ENCODE measurements at places on chromosomes 3 and 15. TPM values are rescaled to one million over a fixed set of nuclear protein-coding genes. Genes with fewer than 3 reads are reported as not detected.

GRCh38 chr3:15223685-15224572 is 17.9 kb downstream of the CAPN7 start:
- DNase-seq, result no peak

ZPLD1 gene
- total RNA-seq, result 0.26 TPM

DNA sequence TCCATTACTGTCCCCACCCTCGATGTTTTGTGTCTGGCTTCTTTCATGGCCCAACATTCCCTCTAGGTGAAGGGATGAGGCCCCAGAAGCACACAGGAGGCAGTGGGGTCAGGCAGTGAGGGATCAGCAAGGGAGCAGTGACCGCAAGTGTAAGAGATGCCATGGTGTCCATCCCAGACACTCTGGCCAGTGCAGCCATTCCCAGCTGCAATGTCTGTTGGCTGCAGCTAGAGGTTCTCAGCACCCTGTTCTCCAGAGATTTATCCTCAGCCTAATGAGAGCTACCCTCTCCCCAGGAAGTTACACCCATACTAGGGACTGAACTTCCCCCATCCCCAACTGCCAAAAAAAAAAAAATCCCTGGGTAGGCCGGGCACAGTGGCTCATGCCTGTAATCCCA is 40.2 kb downstream of the TRANK1 start:
- no peak for DNase-seq

DNA sequence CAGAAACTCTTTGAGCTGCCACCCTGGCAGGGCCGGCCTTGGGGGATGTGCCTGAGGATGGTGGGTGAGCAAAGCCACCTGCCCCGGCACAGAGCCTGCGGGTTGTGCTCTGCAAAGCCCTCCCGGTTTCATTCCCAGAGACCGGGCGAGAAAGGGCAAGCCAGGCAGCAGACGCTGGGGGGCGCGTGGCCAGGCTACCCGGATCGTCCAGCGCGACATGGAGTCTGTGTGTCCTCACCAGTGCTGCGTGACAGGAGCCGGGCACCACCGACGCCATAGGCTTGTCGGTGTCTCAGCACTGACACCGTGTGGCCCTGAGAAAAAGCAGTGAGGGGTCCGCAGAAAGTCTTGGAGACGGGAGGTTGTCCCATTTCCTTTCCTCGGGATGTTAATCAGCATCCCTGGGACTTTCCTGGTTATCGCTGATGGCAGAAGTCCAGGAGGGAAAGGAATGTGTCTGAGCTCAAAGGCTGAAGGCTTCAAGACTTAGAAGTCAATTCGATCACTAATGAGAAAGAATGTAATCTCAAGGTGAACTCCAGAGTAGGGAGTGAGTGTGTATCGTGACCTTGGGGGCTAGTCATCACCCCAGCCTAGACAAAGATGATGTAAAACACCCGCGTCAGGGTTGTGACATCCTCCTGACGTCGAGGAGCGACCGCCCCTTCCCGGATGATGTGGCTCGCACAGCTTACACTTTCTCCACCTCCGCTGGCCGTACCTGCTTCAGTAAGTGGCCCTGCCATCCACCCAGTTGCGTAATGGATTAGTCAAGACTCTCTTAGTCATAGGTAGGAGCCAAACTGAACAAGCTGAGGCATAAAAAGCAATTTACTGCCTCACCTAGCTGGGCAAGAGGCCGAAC is 36.3 kb upstream of the PLA2G4E start:
- no peak for DNase-seq

SPCS1 gene
- 89.8 TPM for total RNA-seq

DNA sequence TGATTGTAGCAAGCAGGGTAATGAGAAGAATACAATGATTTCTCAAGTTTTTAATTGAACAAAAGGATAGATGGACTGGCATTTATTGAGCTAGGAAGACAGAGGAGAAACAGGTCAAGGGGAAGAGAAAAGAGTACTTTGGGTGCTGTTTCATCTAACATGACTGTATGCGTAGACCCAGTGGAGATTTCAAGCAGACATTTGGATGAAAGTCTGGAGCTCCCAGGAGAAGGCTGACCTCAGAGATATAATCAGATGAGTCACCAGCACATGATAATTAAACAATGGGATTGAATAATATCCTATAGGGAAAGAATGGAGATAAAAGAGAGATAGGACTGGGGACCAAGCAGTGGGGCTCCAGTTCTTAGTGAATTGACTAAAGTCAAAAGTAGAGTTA is 194.9 kb downstream of the ARRDC4 start:
- no peak for DNase-seq

GRCh38 chr3:42130329-42131070 is 39.3 kb downstream of the TRAK1 start:
- no peak for DNase-seq

CHRM5 gene
- total RNA-seq, result not detected

CHST14 gene
- total RNA-seq, result 7.9 TPM

DNA sequence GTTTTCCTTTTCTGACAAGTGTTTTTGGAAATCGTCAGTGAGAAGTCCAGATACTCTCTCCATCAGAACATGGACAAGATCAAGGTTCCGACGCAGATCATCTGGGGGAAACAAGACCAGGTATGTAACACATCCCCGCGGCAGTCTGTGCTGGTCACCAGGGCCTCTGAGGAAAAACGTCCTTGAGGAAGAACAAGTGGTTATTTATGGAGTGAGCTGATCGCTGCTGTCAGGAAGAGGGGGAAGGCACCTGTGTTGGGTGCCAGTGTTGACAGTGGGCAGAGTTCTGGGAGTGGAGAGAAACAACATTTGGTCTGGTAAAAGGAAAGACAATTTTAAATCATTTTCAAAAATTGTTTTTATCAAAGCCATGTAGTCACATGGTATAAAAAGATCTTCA is 20.7 kb upstream of the RPP14 start:
- DNase-seq, result no peak

GRCh38 chr3:162491952-162492351 is 995.3 kb downstream of the OTOL1 start:
- no peak for DNase-seq

DNA sequence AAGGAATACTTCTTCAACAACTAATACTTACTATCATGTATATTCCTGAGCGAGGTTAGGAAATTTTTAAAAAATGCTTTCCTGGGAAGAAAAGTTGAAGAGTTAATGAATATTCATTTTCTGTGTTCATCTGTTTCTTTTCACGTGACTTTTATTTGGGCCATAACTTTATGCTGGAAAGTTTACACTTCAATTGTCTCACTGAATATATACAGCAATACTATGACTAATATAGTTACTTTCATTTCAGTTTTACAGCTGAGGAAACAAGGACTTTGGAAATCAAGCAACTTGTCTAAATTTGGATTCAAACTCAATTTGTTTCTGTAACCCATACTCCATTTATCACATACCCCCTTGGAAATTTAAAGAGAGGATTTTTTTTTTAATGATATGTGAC is 894.2 kb downstream of the ROBO1 start:
- no peak for DNase-seq

TOMM70 gene
- total RNA-seq, result 45.3 TPM

DNA sequence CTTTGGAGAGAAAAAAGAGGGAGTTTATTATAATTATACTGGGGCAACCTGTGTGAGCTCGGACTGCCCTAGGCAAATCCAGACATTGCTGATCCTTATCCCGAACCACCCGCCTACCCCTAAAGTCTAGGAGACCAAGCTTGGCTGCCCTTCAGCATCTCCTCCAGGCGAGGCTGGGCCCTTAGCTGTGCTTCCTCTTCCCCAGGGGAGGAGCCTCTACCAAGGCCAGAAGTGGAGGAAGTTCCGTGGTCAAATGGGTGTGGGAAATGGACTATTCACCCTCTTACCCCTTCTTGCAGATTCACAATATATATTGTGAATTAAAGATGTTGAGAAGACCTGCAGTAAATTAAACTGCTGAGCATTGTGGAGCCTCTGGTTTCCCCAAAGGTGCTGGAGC is 158.3 kb upstream of the HES1 start:
- DNase-seq, result no peak

DNA sequence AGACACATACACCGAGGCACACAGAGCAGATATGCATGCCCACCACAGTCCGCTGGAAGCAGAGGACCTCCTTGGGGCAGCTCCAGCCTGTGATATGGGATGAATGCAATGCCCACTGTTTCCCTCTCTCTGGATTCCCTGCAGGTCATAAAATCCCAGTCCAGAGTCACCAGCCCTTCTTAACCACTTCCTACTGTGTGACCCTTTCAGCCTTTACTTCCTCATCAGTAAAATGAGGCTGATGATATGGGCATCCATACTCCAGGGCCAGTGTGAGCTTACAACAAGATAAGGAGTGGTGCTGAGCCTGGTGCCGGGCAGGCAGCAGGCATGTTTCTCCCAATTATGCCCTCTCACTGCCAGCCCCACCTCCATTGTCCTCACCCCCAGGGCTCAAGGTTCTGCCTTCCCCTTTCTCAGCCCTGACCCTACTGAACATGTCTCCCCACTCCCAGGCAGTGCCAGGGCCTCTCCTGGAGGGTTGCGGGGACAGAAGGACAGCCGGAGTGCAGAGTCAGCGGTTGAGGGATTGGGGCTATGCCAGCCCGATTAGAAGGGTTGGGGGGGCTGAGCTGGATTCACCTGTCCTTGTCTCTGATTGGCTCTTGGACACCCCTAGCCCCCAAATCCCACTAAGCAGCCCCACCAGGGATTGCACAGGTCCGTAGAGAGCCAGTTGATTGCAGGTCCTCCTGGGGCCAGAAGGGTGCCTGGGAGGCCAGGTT is at the start of gene GNAT1:
Gene GNAT1, plus strand, starts transcription at position 675 of the 725 bp plus-strand sequence. CDS start 116 bp downstream, outside the sequence.
- no peak for DNase-seq

WNT5A gene
- 15.1 TPM for total RNA-seq

SLC25A26 gene
- total RNA-seq, result 39.0 TPM

NANOGP8 gene
- total RNA-seq, result 0.63 TPM

CLEC3B gene
- 78.9 TPM for total RNA-seq

- no peak for DNase-seq
Measured at GRCh38 chr15:29067949-29068348, 182.2 kb downstream of the APBA2 start.

DNA sequence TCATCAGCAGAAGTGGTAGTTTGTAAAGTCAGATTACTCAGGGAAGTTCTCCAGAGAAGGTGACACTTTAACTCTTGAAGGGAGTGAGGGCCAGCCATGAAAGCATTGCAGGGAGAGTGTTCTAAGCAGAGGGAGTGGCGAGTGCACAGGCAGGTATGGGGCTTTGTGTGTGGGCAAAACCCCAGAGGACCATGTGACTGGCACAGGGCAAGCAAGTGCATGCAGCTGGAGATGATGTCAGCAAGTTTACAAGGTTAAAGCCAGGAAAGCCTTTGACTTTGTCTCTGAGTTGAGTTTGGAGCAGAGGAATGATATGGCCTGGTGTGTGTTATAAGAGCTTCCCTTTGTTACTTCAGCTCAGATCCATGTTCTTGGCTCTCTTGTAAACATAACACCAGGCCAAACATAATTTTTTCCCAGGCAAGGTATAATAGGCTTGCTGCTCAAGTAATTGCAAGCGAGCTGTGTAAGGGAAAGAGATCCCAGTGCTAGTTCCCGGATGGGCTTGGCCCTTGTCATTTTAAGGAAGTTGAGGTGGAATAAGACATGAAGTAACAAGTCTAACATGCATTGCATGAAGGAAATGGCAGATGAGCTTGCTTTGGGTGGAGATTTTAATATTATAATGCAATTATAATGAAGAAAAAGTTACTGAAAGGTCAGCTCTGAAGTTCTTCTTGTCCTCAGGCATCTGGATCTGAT is 341.1 kb upstream of the LRRC3B start:
- DNase-seq, result no peak

DNA sequence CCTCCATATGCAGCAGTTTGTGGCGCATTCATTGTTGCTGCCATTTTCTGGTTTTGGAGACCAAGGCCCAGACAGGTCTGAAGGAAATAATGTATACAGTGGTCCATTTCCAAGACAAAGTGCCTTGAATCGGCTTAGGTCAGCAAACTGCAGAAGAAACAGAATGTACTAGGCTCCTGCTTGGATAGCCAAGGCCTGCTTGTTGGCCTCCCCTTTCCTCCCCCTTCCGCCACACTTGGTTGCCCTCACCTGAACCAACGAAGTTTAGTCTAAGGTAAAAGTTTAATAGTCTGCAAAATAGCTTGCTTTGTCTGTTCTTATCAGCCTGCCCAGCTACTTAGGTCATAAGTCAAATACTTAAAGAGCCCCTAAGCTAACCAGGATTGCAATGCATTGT is 12.0 kb upstream of the RTP3 start:
- no peak for DNase-seq

DNA sequence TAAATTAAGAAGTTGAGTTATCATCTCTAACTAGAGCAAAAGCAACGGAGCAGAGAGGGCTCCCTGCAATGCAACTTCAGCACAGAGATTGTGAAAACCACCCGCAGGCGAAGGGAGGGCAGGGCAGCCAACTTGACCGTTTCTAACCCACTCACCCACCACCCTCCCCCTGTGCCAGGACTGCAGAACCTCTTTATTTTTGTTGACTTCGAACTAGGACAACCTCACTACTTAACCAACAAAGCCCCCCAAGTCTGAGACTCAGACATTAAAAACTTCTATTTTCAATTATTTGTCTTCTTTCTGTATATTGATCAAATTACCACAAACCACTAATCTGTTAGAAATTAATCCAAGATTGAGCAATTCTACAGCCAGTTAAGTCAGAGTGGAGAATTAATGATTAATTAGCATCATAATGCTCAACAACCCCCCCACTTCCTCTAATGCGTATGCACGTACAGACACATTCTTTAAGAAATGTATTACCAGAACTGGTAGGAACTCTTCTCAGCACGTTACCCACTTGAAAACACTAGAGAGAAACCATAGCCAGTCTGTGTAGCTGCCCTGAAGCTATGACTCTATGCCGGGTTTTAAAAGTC is 2.0 kb downstream of the MGLL start:
- no peak for DNase-seq

DNA sequence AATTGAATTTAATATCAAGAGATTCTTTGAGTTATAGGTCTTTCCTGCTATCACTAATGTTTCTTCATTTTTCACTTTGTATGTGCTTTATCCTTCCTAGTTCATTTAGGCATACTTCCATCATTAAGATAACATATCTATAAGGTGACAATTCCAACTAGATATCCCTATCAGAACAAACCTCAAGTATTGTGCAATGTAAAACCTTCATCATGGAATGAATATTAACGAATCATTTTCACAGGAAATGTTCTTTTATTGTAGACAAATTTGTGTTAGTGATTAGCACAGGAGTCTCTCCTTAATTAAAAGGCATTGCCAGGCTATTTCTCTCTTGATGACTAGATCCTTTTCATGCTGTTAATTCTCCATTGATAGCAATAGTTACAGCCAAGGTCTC is 236.5 kb upstream of the MME start:
- DNase-seq, result no peak

DNA sequence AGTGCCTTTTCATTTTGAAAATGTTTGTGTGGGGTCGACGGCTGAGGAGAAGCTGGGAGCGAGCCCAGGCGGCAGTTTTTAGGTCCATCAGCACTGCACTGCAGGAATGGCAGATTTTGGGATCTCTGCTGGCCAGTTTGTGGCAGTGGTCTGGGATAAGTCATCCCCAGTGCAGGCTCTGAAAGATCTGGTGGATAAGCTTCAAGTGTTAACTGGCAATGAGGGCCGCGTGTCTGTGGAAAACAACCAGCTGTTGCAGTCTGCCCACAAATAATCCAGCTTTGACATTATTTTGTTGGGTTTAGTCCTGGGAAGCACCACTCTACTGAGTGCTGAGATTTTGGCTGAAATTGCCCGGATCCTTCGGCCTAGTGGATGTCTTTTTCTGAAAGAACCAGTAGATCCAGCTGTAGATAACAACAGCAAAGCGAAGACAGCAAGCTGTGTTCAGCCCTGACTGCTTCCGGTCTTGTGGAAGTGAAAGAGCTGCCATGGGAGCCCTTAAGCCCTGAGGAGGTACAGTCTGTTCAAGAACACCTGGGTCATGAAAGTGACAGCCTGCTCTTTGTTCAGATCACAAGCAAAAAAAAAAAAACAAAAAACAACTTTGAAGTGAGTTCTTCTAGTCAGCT is 13.1 kb upstream of the ANP32A start:
- no peak for DNase-seq
